ENCODE measurements at places on chromosomes 6 and 20.

GRCh38 chr6:44925100-44925739 lies 402.9 kb upstream of the RUNX2 start:
- DNase-seq, result peak; percentile 32

DNA sequence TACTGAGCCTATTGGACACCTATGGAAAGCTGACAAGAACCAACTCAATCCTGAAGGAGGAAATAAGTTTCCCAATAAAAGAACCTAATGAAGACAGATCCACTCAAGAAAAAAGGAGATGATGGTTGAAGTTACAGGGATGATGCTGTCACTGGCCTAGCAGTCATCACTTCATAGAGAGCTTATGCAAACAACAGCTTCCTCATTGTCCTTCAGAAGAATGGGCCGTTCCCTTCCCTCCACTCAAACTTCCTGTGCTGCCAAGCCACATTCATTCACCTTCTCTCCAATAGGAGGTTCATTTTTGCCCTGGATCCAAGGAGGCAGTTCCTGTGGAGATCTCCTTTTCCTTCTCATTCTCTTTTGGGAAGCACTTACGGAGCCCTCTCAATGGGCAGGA lies 13.8 kb upstream of the PM20D2 start:
- no peak for DNase-seq

GRCh38 chr20:23021951-23022350 lies 13.2 kb upstream of the SSTR4 start:
- no peak for DNase-seq

- no peak for DNase-seq
Measured at GRCh38 chr6:149898966-149899365, 1.1 kb upstream of the RAET1E start.

GRCh38 chr6:136440203-136440602 lies 110.0 kb downstream of the MAP7 start:
- DNase-seq, result no peak

DNA sequence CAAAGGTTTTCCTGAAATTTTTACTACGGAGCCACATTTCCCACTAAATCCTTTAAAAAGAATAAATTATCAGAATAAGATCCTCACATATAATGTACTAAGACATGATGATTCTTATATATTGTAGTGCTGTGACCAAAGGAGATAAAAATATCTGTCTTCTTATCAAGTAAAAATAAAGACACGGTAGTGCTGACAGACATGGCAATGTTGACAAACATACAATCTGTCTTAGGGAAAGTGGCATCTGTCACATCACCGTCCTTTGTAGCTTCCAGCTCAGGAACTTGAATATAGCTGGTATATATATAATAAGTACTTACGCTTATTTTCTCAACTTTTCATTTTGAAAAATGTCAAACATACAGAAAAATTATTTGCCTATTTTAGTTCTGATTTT lies 66.8 kb downstream of the NUDT3 start:
- DNase-seq, result no peak

- DNase-seq, result no peak
Measured at GRCh38 chr6:166573511-166574216, 12.8 kb downstream of the RAMACL start.

DNA sequence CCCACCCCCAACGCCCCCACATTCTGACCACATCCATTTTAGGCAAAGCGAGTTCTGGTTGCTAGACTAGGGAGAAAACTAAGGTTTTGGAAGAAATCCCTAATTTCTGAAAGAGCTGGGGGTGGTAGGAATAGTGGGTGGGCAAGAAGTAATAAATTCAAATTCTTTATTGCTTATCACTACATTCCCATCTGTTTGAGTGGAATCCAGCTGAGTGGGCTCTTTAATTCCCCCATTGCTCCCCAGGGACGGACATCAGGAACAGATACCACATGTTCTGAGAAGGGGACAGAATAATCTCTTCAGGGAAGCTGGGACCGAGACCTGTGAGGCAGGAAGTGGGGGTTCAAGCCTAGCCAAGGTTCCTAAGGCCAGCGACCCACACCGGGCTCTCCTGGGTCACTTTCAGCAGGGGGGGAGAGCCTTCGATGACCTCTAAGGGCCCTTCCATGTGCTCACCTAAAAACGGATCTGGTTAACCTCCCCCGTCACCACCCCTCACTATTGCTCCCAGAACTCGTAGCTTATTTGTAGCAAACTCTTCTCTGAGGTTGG lies 42.3 kb upstream of the MRPS10 start:
- no peak for DNase-seq

DNA sequence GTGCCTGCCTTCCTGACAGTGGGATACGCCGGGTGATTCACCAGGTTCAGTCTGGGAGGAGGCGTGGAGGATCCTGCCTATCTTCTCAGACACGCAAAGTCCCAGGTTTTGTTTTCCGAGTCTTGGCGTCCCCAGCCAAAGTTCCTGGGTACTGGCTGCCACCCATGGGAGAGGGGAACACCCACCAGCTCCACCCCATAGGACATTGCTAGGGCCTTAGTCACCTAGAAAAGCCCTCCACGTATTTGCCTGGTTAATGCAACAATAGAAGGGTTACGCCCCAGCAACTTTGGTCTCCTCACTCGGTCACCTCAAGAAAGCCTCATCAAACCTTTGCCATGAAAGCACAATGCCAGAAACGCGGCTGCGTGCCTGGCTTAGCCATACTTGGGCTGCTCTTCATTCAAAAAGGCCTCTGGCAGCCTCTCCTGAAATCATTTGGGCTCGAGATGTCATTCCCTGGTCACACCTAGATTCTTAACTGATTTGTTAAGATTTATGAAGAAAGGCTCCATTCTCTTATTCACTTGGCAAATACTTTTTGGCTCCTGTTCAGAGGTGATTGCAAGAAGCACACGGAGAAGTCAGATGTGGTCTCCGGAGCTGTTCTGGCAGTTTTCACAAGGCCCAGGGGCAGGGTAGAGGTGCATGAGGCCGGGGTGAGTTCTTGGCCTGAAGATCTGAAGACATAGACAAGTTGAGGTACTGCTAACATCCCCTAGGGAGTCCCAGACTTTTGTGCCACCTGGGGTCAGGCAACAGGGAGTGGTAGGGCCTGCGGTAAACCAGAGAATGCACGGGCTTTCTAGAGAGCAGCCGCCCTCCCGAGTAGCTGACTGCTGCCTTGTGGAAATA lies 35.5 kb upstream of the ZNF133 start:
- peak; percentile 45 for DNase-seq

GRCh38 chr6:43714311-43715055 lies 26.9 kb upstream of the MRPS18A start:
- DNase-seq, result no peak

Measured in kidney epithelial cell (primary cell).